ENCODE measurements at places on chromosomes 7 and 10.

DNA sequence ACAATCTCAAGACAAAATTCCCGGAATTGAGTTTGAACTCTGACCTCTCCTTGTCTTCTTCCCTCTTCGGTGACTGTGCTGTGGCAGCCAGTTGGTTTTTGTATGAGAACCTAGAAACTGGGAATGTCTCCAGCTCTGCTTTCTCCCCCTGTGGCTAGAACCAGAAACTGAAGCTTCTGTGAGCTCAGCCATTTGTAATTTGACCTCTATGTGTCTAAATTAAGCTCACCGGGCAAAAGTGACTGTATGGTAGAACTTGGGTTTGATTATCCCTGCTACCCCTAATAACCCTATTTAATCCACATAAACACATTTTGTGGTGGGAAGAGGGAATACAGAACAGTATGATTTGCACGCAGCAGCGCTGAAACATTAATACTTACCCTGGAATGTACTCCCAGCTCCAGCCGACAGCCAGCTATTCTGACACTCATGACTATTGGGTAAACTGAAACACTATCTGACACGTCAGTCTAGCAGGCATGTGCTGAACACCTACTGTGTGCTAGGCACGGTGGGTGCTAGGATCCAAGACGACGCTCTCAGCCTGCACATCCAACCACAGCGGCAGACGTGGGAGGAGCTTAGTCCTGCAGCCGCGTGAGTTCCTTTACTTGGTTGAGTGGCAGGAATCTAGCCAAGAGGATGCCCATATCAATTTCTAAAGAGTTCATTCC is 324.8 kb downstream of the SFMBT2 start:
- no peak for DNase-seq

DNA sequence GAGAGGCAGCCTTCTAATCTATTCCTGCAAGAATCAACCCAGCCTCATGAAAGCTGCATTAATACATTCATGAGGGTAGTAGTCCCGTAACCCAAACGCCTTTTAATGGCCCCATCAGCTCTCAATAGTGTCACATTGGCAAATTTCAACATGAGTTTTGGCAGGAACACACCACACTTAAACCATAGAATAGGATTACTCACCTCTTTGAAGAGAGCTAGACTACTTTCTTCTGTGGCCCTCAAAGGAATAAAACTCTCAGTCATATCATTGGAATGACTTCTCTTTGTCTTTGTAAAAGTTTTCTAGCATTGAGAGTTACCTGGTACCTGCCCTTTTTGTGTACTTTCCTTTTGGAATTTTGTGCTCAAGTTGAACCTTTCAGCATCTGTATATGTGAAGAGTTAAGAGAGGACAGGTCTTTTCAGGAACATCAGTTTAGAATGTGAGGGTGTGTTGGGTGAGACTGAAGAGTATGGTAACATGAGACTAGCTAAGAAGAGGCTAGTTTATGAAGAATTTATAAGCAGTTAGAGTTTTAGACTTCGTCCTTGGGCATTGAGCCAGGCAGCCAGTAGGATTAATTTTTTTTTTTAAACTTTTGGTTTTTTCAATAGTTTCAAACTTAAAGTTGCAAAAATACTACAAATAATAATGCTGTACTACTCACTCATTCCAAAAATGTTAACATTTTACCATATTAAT is 92.6 kb downstream of the MLLT10 start:
- DNase-seq, result no peak

DNA sequence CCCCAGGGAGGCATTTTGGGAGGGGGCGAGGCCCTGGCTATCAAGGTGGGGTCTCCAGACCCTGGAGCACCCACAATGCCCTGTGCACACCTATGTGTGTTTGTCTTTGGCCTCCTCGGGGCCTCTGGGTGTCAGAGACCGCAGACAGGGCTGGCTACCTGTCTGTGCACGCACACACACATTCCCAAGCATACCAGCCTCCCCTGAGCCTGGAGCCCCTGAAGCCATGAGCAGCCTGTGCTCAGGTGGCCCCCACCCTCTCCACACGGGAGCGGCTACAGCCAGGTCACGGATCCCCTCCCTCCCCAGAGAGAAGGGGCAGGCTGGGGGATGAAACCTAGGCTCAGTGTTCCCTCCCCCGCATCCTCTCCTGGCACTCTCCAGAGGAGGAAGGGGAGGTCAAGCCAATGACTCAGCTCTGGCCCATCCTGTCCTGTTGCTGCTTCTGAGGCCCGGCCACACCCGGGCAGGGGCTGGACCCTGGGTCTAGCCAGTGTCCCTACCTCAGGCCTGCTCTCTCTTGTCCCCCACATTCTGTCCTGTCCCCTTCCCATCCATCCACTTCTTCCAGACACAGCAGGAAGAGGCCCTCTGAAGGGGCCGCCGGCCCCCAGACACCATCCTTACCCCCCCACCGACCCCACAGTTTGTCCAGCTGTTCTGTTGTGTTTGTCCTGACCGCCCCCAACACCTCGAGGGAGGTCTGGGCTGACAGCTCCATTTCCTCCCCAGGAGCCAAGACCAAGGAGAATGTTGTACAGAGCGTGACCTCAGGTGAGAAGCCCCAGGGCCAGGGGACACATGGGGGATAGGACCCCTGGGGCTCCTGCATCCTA is 720 bp downstream of the SNCG start:
- peak; percentile 92 for DNase-seq

GRCh38 chr10:124429576-124429975 is 10.9 kb upstream of the OAT start:
- no peak for DNase-seq
